ENCODE measurements at places on chromosomes 3 and 15.
A peak's percentile ranks its signal among the peaks of the same experiment; 100 is the strongest.

DNA sequence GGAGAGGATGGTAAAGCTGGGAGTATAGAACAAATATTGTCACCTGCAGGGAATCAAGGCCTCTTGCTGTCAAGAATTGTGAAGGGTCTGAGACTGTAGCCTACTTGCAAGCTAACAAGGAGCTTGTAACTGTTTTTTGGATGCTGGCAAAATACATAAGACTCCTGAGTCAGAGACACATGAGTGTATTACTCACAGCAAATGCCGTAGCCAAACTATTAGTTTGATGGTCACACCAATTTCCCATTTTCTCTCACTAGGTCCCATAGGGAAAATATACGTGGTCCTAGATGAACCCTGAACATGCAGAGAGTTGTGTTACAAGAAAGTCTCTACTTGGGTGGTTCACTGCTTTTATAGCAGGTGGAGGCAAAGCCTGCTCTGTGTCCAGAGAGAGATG is 44.7 kb upstream of the LIPC start:
- DNase-seq = no peak

- DNase-seq = no peak
Measured at GRCh38 chr15:59208613-59209249, 2.1 kb downstream of the LDHAL6B start.

DNA sequence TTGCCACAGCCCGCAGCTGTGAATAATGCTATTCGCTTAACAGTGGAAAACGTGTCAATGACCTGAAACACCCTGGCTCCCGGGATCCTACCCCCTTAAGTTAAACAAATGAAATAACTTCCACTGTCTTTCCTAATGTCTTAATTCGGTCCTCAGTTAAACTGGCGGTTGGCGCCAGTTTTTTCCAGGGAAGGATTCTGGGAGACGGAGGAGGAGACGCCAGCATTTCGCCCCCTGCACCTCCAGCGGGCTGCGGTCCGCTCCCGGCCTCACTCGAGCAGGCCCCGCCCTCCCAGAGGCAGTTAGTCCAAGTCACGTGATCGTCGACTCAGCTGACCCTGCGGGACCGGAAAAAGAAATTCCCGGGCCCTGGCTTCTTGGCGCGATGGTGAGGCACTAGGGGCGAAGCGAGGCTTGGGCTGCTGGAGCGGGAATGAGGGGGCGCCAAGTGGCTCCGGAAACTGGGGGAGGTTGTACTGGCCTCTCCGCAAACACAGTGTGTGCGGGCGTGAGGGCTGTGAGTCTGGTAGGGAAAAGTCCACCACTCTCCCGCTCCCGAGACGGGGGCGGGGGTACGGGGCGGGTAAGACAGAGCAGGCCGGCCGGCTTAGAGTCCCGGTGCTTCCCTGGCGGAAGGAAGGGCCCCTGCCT is at the start of gene COMMD4:
Gene COMMD4 (plus strand): TSS at position 359 of the 651 bp plus-strand sequence. CDS start 27 bp downstream, at position 386.
- peak; percentile 96 for DNase-seq

GRCh38 chr3:18838758-18839157 is 309.6 kb upstream of the KCNH8 start:
- no peak for DNase-seq

DNA sequence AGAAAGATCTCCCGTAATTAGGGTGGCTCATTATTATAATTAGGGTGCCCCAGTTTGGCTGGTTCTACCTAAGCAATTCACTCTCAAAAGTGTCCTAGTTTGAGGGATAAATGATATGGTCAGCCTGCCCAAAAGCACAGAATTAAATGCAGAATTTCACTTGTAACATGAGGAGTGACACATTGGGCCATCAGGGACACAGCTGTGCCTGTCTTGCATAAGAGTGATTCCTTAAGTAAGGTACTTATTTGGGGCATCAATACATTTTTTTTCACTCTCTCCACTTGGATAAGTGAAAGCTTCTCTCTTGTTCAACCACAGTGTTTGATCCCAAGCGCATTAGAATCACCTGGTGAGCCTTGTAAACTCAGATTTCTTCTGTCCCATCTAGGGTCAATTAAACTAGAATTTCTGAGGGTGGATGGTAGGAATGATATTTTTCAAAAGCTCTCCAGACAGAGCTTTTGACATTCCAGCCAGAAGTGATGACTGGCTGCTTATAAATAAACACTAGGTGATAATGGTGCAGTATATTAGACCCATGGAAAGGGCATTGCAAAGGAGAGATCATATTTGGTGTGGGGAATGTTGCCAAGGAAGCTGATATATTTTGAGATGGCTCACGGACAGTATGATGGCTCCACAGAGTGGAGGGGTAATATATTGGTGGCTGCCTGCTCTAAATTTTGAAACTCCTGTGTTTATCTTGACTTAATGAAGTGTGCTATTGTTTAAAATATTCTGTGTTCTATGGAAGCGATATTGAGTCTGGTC is 458.1 kb upstream of the RASGRP1 start:
- no peak for DNase-seq

DNA sequence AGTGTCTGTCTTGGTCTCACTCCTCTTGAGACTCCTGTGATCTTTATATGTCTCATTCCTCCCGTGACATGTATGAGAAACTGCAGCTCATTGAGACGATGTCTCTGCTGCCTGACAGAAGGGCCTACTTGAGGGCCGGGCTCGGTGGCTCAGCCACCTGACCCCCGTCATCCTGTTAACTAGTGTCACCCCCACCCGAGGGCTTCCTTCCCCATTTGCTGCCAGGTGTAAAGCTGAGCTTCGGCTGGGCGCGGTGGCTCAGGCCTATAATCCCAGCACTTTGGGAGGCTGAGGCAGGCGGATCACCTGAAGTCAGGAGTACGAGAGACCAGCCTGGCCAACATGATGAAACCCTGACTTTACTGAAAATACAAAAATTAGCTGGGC is 12.7 kb downstream of the SEMA4B start:
- DNase-seq = no peak

- no peak for DNase-seq
Measured at GRCh38 chr15:61841466-61841865, 218.8 kb downstream of the VPS13C start.

GRCh38 chr3:36750737-36751136 is 13.6 kb downstream of the DCLK3 start:
- DNase-seq = no peak

DNA sequence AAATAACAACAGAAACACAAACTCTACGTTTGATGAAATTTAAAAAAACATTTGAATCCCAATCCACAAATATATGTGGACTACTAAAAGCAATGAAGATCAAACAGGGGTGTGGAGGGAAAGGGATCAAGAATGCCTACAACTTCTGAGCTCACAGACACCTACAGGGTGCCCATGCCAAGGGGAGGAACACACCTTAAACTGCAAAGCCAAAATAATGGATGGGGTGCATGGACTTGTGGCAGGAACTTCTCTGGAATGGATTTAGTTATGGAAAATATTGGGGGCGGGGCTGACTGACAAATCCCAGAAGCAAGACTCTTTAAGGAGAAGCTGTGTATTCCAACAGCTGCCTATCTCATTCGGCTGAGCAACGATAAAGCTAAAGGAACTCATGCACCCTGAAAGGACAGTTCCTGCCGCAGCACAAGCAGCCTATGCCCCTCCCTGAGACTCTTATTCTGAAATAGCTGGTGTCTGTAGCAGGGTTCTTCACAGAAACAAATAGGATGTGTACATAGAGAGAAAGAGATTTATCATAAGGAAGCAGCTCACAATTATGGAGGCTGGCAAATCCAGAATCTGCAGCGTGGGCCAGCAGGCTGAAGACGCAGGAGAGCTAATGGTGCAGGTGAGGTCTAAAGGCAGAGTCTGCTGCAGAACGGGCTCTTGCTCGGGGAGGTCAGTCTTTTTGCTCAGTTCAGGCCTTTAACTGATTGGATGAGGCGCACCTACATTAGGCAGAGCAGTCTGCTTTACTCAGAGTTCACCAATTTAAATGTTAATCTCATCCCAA is 24.5 kb upstream of the PLA2G4D start:
- peak; percentile 65 for DNase-seq

DNA sequence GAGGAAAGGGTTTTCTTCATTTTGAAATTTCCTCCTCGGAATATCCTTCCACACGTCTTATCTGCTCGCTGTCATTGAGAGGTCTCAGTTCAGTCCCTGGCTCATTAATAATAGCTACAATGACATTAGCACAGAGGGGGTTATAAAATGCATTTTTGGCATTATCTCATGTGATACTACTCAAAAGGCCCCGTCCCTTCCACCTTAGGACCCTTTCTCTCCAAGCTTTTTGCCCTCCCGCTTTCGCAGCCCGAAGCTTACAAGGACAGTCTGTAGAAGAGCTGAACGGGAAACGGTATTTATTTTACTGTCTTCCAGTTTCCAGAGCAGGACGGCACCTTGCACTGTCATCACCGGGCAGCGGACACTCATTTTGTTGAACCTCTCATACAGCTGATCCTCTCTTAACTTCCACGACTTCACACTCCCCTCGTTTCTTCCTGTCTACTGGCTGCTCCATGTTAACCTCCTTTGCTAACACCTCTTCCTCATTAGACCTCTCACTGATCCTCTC is 5.6 kb upstream of the PLEKHO2 start:
- DNase-seq = no peak
